Tibial nerve (tissue), 4 donors: ENCODE measurements at places on chromosomes 11 and 22.

GRCh38 chr22:48629631-48630432 is 1197.8 kb downstream of the BRD1 start:
- DNase-seq: no peak

GRCh38 chr11:66324664-66325063 is 7.8 kb upstream of the CD248 start:
- no peak for DNase-seq

- no peak for DNase-seq
These were observed 72.1 kb downstream of the RNF169 start for GRCh38 chr11:74820763-74821162.

DNA sequence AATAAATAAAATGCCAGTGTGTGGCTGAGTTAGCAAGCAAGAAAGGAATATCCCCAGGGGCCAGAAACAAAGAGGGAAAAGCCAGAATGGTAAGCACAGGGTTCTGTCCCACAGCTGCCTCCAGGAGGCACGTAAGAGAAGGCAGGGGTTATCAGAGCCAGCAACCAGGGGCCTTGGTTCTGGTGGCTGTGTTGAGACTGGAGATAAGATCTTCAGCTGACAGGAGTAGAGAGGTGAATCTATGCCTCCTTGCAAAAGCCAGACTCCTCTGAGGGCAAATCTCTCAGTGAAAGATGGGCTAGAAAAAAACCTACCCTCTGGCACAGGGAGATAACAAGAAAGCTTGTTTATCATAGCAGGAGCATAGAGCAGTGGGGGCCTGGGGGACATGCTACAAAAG is 29.8 kb upstream of the NFAM1 start:
- DNase-seq: no peak

DNA sequence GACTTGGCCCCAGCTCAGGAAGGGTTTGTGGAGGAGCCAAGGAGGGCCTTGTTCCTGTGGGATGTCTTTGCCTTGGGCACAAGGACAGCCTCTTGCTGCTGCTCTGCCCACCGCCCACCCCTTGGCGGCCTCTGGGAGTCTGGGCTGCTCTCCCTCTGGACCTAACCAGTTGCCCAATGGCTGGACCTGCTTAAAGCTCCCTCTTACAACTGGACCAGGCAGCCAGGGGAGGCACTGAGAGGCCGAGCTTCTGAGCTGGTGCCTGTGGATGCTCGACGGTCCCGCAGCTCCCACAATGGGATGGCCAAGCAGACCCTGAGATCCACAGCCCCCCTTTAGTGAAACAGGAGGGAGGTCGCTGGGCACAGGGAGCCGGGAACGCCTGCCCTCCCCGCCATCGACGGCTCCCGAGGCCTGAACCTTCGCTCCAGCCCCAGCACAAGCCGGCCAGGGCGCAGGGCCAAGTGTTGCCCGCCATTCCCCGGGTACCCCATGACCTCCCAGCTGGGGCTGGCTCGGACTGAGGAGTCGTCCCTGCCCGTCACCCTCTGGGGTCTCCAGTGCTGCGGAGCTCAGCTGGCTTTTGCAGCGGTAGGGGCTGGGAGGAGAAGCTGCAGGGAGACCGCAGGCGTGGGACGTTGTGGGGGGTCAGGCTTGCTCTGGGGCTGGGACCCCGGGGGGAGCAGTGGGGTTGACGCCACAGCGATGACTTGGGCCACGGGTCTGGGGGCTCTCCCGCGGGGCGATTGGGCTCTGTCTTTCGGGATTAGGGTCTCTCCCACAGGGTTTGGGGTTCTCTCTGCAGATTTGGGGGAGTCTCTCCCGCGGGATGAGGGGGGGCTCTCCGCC is 584 bp upstream of the GAL start:
- DNase-seq: no peak

DNA sequence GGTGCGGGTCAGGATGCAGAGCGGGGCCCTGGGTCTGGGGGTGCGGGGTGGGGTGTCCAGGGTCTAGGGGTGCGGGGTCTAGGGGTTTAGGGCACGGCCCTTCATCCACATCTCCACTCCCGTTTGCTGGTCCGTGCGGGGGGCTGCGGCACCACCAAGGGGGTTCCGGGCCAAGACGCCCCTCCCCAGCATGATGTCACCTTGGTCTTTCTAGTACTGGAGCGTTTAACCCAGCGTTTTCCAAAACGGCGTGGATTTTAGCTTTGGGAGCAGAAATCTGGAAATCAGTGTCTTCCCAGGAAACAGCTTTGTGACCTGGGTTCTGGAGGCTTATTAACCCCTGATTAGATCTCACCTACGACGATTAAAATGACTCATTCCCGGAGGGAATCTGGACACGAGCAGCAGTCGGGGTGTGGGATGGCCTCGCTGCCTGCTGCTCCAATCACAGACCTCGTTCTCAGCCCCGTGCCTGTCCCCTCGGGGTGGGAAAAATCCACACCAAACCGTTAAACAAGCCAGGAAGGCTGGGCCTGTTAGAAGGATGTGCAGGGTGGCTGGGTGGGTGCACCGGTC is 759 bp downstream of the AP2A2 start:
- no peak for DNase-seq

GRCh38 chr11:65205602-65205967 is 23.9 kb downstream of the CAPN1 start:
- no peak for DNase-seq

GRCh38 chr22:49347376-49347775 is 480.3 kb downstream of the BRD1 start:
- no peak for DNase-seq

GRCh38 chr11:128917144-128917724 is 25.4 kb downstream of the TP53AIP1 start:
- DNase-seq: no peak

GRCh38 chr11:17157761-17158160 is 50.0 kb downstream of the PIK3C2A start:
- no peak for DNase-seq

GRCh38 chr11:6498121-6498520 is 1.0 kb downstream of the DNHD1 start:
- no peak for DNase-seq

- DNase-seq: no peak
These were observed 76.0 kb downstream of the TRIM29 start for GRCh38 chr11:120061761-120062560.

GRCh38 chr11:2295971-2296912 is 5.5 kb downstream of the C11orf21 start:
- no peak for DNase-seq

- peak; percentile 62 for DNase-seq
These were observed 34.5 kb downstream of the RPUSD4 start for GRCh38 chr11:126176853-126177470.

DNA sequence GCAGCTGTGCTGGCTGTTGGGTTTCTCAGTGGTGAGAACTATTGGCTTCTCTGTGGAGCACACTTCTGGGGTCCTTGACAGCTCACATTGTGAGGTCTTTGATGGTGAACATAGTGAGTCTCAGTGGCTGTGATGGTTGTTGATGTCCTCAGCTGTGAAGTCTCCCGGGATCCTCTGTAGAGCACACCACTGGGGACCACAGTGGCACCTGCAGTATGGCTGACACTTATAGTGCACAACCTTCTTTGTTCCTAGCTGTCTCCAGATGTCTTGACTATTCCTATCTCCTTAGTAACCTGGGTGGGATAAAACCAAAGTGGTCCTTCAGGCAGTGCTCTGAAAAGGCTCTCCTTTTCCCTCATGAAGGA is 34.3 kb upstream of the CHORDC1 start:
- DNase-seq: no peak

GRCh38 chr22:23751441-23751996 is 607 bp upstream of the ZNF70 start:
- no peak for DNase-seq

GRCh38 chr11:118082880-118083552 is 3.7 kb downstream of the SMIM35 start:
- no peak for DNase-seq

DNA sequence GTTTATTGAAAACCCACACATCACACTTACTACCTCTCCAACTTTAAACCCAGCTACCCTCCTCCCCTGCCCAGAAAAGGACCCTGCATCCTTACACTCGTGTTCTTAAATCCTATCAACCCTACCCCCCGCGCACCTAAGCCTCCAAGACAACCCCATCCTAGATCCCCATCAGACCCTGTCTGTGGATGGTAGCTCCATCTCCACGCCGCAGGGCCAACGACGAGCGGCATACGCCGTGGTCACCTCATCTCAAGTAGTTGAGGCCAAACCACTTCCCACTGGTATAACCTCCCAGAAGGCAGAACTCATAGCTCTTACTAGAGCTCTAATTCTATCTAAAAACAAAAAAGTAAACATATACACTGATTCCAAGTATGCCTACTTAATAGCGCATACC is 9.4 kb upstream of the OR56A3 start:
- no peak for DNase-seq

GRCh38 chr11:2260491-2261364 is 9.7 kb downstream of the ASCL2 start:
- DNase-seq: no peak

DNA sequence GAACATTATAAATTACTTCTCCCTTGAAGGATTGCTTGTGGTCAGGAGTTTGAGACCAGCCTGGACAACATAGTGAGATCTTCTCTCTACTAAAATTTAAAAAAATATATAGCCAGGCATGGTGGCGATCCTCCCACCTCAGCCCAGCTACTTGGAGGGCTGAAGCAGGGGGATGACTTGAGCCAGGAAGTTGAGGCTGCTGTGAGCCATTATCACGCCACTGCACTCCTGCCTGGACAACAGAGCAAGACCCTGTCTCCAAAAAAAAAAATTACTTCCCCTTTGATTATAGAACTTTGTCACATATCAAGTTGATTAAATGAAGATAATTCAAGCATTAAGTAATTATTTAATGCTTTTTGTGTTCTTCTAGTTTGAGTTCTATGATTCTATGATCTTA is 65.1 kb upstream of the PRODH start:
- DNase-seq: no peak

DNA sequence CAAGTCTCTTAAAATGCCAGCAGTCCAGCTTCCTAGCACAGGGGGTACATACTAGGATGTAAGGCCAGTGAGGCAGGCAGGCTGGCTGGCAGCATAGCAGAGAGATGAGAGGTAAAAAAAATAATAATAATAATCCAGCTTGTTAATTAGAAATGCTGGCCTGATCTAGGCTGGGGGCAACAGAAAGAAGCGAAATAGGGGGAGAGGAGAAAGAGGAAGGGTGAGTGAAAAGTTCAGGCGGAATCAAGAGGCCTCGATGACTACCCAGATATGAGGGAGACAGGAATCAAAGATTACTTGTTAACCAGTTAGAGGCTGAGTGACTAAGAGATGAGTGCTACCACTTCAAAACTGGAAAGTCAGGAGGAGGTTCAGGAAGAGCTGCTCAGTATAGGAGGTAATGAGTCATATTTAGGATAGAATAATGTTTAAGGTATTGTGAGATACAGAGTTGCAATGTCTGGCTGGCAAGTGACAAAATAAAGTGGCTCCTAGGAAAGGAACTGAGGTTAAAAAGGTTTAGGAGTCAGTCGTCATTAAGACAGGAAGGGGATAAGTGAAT is 2.8 kb downstream of the ALKBH8 start:
- DNase-seq: no peak

- DNase-seq: no peak
These were observed 225.5 kb upstream of the POU2AF2 start for GRCh38 chr11:111019871-111020670.

DNA sequence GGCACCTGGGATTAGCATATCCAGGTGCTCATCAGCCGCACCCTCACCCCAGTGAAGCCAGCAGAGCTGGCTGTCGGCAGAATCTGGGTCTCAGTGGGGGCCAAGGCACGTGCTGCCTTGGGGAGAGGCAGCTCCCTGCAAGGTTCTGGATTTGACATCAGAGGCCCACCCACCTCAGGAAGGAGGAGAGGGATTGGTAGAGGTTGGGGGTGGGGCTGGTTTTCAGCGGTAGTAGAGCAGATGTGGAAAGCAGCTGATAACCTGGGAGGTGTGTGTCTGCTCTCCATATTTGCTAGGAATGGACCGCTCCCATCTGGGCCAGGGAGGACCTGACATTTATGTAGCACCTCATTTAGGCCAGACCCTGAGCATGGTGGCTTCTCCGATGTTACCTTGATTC is 147.5 kb downstream of the GRIK4 start:
- DNase-seq: no peak

DNA sequence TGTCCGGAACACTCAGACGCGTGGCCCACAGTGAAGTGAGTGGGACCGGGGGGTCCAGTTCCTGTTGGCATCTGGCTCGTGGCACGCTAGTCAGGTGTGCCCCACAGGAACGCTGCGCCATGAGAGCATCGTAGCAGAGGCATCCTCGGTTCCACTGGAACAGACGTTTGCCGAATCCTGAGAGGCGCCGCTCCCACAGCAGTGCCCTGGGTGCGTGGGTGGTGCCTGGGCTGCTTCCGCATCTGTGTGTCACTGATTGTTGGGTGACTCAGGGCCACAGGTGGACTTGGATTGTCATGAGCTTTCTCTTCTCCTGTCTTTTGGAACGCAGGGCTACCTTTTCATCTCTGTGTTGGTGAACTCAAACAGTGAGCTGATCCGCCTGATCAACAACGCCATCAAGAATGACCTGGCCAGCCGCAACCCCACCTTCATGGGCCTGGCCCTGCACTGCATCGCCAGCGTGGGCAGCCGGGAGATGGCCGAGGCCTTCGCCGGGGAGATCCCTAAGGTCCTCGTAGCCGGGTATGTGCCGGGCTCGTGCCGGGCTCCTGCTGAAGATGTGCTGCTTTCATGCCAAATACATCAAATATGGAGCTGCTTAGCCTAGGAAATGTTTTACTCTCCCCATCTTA is 46.2 kb downstream of the AP2A2 start:
- DNase-seq: no peak

DNA sequence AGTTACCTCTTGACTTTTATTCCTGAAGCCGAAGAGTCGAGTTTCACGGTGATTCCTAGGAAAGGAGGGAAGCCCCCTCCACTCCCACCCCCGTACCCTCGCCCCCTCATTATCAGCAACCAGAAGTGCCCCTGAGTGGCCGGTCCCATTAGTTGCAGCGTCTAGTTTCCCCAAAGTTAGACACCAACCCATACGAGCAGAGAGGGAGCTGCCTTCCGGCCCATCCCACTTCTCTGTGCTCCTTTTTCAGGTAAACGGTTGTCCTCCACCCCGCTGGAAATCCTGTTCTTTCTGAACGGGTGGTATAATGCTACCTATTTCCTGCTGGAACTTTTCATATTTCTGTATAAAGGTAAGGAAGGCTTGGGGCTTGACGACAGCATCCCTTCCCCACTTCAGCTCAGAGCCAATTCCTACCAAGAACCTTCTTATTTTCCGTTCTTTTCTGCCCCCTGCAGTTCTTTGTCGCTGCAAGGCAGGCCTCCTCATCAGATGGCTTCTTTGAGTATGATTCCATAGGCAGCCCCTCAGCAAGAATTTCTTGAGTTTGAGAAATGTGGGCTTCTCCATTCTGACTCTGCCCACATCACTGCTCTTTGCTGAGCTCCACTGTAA is 701 bp downstream of the TMEM216 start:
- no peak for DNase-seq

DNA sequence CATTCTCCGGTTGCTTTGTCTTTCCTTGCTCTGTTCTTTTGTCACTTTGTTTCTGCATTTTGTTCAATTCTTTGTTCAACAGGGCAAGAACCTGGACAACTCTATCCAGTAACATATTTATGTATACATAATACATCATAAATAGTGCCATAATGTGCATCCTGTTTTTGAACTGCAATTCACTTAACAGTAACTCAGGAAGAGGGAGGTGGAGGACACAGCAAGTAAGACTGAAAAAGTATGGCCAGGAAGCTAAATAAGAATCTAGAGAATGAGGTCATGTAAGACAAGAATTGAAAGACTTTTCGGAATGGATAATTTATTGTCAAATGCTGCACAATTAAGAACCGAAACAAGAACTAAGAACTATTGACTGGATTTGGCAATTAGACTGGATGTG is 29.2 kb upstream of the CHORDC1 start:
- DNase-seq: no peak
